Stimulated activated CD8-positive, alpha-beta memory T cell treated with anti-CD3 and anti-CD28 coated beads, Interleukin-2, amount 100 ng/mL, for 1 hour (primary cell): ENCODE measurements at places on chromosomes 5 and 9.

GRCh38 chr5:53481887-53482716 is 1.7 kb downstream of the FST start:
- DNase-seq, result peak; percentile 12

DNA sequence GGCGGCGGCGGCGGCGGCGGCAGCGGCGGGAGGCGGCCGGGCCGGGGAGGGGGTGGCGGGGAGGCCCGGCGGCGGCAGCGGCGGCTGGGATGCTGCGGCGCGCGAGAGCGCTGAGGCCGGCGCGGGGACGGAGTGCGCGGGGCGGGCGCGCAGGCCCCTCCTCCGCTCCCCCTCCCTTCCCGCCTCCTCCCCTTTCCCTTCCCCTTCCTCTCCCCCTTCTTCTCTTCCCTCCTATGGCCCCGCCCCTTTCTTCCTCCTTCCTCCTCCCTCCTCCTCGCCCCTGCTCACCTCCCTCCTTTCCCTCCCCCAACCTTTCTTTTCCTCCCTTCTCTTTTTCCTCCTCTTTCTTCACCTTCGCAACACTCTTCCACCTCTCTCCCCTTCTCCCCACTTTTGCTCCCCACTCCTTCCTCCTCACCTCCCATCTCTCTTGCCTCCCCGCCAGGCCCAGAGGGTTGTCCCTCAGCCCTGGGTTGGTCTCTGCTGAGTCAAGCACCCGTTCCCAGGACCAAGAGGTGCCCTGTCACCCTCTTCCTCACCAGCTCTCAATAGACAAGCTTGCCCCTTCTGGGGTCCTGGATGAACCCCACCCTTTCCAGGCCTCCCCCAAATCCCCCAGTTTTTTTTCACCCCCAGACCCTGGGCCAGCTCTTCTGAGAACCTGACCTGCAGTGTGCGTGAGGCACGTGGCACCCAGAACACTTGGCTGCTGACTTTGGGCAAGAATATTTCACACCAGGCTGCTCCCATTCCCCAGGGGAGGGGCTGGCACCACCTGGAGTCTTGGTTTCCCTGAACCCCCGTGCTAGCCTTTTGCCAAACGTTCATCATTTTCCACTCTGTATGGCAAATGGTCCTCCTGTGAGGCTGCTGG is at the start of gene SEMA4D:
Gene SEMA4D (minus strand): TSS at position 136 of the 874 bp plus-strand sequence. CDS start 92,657 bp downstream, outside the sequence.
- peak; percentile 38 for DNase-seq

DNA sequence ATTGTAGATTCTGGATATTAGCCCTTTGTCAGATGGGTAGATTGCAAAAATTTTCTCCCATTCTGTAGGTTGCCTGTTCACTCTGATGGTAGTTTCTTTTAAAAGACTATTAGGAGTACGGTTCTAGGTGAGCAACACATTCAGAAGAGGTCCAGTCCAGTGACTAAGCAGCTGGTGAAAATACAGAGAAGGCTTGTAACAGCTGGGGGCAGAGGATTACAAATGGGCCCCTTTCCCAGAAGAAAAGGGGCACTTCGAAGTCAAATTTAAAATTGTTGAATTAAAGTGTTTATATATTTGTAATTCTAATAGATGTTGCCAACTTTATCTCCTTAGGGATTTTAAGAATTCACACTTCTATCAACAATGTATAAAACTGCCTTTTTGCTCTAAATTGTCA is 720.5 kb downstream of the TLE4 start:
- DNase-seq, result no peak

- DNase-seq, result no peak
Observed at GRCh38 chr5:41747301-41747700, 122.9 kb downstream of the OXCT1 start.

GRCh38 chr5:79772651-79773050 is 83.0 kb downstream of the CMYA5 start:
- DNase-seq, result no peak

DNA sequence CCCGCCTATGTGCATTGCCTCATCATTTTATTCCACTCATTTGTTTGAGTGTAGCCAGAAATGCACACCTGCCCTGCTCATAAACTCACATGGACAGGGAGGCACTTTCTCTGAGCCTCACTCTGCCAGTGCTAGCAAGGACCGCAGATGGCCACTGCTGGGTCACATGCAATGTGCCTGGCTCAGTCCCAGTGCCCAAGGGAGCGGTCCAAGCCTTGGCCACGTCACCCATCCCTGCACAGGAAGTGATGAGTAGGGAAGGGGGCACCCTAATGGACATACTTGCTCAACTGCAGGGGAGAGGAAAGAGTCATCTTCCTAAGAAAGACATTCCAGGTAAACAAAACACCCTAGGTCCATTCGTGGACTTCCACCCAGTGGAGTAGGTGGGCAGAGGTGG is 630.9 kb downstream of the IRX1 start:
- DNase-seq, result no peak

- DNase-seq, result no peak
Observed at GRCh38 chr5:66701244-66701643, 105.1 kb downstream of the MAST4 start.

DNA sequence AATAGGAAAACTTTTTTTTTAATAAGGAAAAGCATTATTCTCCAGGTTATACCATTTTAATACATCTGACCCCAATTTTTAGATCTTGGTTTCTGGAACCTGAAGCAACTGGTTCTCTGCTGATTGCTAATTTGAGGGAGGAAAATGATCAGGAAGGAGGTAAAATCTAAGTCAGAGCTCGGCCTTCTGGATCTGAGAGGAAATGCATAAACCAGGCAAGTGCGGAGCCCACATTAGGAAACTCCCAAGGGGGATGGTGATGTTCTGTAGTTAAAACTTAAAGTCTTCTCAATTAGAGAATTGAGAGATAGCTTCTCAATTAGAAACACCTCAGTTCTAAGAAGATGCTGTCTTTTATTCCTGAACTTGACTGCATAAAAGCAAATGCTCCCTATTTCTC is 113.5 kb downstream of the TSSK1B start:
- no peak for DNase-seq

GRCh38 chr9:135946392-135946994 is 14.7 kb downstream of the UBAC1 start:
- DNase-seq, result no peak

GRCh38 chr5:128434993-128435392 is 103.1 kb downstream of the FBN2 start:
- DNase-seq, result no peak

GRCh38 chr5:80191991-80192398 is 63.9 kb downstream of the SERINC5 start:
- peak; percentile 26 for DNase-seq

- DNase-seq, result no peak
Observed at GRCh38 chr9:2110036-2110435, 94.9 kb downstream of the SMARCA2 start.

DNA sequence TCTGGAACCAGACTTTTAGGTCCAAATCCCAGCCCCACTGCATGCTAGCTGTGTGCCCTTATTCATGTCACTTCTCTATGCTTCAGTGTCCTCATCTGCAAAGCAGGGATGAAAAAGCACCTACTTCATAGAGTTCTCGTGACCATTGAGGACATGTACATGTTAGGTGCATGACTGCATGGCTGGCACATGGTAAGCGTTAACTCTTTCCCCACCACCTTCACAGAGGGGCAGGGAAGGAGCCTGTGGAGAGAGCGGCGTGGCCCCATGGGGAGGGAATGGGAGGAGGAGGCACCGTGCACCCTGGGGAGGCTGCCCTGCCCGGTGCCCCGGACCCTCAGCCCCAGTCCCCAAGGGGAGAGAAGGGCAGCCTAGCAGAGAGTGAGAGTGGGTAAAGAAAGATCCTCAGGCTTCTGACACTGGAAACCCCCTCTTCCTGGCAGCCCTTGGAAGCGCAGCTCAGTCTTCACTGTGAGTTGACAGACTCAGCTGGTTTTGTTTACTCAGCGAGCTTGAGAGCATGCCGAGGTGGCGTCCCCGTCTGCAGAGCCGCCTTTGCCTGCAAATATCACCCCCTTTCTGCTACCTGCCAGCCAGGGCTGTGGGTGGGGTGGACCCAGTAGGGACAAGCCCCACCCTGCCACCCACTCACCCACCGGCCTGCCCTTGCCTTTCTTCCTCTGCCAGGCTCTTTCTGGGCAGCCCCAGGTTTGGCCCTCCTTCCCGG is 10.6 kb upstream of the ANGPTL2 start:
- DNase-seq, result no peak

- DNase-seq, result no peak
Observed at GRCh38 chr5:111013011-111013410, 58.5 kb upstream of the TSLP start.

GRCh38 chr5:8184455-8185063 is 315.6 kb downstream of the MTRR start:
- no peak for DNase-seq

GRCh38 chr9:70874451-70874850 is 247.0 kb downstream of the TRPM3 start:
- DNase-seq, result no peak

- DNase-seq, result no peak
Observed at GRCh38 chr5:22572941-22573340, 280.2 kb downstream of the CDH12 start.

DNA sequence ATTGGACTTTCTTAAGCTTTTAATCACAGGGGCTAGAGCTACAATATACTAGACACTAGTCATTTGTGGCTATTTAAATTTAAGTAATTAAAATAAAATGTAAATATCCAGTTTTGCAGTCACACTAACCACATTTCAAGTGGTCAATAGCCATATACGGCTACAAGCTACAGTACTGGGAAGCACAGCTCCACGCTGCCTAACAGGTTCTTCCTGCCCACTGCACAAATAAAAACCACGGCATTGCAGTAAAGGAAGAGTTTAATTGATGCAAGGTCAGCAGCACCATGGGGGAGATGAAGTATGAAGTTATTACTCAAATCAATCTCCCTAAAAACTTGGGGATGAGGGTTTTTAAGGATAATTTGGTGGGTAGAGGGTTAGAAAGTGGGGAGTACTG is 134.1 kb downstream of the LURAP1L start:
- DNase-seq, result no peak
